ENCODE measurements at places on chromosomes 4 and X.

GRCh38 chrX:123964156-123964834, 2.8 kb downstream of the STAG2 start:
- no peak for DNase-seq

DNA sequence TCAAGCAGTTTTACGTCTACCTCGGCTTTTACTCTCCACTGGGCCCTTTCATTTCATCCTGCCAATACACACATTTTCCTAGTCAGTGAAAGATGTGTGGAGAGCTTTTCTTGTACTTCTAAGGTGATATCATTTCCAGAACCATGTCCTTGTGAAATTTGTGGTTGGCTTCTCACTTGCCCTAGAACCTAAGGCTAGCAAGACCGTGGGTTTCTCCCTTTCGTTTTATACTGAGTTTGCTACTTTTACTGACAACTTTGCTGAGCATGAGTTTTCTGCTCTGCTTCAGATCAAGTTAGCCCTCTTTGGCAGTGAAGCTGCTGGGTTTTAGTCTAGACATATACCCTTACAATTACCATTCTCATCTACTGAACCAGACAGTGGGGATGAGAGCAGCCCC, 95.7 kb upstream of the FRMPD4 start:
- DNase-seq = no peak

DNA sequence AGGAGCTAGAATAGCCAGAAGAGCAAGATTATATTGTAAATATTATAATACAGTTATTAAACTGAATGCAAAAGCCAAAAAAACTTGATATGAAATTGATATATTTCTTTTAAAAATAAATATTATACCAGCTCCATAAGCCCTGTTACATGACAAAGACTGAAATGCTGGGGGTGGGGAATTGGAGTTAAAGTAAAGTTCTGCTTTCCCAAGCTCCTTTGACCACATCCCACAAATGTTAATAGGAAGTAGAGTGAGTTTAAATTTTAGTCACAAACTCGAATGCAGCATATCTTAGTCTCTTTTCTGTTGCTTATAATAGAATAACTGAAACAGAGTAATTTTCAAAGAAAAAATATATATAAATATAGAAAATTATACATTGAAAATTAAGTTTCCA, 46.9 kb upstream of the NFKB1 start:
- no peak for DNase-seq

DNA sequence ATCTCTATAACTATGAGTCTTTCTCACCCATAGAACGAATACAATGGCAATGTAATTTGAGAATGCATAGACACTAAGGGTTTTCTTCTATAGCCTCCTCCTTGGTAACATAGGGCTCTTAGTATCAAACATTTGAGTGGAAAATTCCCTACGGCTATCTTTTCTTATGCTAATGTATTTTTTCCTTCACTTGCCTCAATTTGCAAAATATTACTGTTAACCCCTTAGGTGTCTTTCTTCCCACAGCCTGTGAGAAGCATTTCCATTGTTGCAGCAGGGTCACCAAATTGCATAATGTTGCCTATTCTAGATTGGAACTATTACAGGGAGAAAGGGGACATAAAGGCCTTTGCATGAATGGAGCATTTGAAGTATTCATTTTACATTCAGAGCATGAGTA, 140.5 kb upstream of the RAPGEF2 start:
- DNase-seq = no peak

- DNase-seq = no peak
These were observed 42.5 kb upstream of the C1GALT1C1 start for GRCh38 chrX:120672389-120672788.

DNA sequence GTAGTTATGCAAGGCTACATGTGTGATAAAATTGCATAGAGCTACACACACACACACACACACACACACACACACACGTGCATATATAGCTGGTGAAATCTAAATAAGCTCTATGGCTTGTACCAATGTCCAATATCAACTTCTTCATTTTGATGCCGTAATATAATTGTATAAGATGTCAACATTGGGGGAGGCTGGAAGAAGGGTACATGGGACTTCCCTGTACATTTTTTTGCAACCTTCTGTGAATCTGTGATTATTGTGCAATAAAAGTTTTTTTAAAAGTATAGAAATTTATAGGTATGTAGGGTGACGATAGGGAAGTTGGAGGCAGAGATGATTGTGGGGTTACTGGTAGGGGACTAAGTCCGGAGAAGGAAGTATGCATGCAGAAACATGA, 105.5 kb downstream of the HDAC8 start:
- DNase-seq = no peak

DNA sequence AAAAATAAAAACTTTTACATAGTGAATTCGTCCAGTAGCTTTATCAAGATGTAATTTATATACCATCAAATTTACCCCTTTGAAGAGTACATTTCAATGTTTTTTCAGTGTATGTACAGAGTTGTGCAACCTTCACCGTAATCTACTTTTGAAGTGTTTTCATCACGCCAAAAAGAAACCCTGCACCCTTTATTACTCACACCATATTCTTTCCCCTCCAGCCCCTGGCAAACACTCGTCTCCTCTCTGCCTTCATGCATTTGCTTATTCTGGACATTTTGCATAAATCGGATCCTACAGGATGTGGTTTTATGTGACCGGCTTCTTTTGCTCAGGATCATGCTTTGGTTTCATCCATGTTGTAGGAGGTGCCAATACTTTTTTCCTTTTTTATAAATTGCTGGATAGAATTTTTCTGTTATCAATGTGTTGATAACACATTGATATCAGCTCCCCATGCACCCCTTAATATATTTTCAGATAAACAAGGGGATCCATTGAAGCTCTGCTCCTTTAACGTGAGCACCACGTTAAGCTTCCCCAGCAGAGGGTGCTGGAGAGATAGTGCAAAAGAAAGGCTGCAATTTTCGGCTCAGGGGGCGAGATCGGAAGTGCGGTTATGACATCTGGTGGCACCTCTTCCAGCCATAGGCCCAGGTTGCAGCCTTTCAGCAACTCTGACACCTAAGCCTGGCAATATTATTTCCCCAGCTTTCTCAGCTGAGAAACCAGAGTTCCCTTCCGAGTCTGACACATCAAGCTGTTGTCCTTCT, 100.1 kb upstream of the VCX3B start:
- DNase-seq = no peak

DNA sequence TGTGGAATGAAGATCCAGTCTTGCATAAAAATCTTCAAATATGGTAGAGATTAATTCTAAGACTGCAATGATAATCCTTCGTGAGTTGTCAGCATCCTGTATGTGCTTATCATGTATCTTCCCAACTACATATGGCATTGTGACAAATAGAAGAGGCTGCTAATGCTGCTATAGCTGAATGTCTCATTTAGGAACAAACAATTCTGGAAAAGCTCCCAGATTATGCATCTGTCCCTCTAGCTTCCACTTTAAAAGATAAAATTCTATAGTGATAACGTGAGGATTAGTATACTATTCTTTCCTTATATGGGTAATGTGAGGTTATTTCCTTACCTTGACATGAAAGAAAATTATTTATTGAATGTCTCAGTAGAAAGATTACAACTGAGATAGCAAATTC, 930.9 kb downstream of the DMD start:
- DNase-seq = no peak

GRCh38 chr4:48906206-48907173, at the start of gene OCIAD2:
TSS of gene OCIAD2 (minus strand) at chr4:48906774. CDS start at chr4:48904549, 2,225 bp downstream.
- no peak for DNase-seq

- DNase-seq = no peak
These were observed 35.5 kb downstream of the EREG start for GRCh38 chr4:74400395-74400794.

DNA sequence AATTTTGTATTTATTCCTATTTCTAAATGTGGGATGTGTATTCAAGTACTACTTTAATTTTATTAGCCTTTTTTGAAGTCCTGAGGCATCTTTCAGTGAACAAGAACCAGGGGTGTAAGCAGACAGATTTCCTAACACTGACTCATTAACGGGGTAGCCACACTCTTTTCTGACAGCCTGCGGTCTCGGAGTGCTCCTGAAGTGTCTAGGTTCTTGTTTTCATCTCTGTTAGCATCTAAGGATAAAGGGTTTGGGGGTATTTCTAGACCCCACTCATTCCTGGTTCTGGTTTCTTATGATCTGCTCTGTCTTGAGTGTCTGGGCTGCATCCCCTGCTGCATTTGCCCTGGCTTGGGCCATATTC, 71.9 kb downstream of the GC start:
- no peak for DNase-seq

DNA sequence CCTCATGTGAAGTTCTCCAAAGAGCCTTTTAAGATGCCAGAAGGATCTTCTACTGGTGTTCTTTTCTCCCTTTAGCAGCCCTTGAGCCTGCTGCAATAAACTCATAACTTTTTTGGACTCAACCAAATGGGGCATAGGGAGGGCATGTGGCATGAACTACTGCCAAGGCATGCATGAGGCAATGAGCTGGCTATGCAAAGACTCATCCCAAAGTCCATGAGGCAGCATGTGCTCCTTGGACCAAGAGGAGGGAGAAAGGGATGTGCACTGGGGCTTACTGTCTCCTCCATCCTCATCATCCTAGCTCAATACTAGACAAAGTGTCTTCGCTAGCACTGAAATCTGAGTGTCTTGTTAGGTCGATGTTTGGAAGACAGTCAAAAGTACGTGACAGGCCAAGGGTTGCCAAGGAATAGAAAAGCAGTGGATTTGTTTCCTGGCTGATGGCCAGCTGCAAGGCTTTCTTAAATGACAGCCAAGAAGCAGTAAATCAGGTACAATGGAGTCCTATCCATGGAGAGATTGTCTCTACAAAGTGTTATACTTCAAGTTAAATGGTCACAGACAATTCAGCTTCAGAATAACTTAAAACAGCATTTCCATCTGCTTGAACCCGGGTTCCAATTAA, 44.5 kb upstream of the ATXN3L start:
- no peak for DNase-seq

DNA sequence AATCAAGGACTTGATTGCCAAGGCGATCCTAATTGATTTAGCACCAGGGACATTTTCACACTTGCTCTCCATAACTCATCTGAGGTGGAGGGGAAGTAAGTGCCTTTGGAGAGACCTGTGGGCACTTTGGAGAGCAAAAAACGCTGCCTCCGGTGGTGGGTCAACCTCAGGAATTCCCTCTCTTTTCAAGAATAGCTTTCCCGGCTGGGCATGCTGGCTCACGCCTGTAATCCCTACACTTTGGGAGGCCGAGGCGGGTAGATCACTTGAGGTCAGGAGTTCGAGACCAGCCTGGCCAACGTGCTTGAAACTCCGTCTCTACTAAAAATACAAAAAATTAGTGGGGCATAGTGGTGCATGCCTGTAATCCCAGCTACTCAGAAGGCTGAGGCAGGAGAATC, 49.2 kb downstream of the PRPS1 start:
- no peak for DNase-seq

- DNase-seq = no peak
These were observed 199.9 kb upstream of the ATP6AP2 start for GRCh38 chrX:40380655-40381488.

- no peak for DNase-seq
These were observed 16.0 kb downstream of the MAGEB10 start for GRCh38 chrX:27823812-27824211.

DNA sequence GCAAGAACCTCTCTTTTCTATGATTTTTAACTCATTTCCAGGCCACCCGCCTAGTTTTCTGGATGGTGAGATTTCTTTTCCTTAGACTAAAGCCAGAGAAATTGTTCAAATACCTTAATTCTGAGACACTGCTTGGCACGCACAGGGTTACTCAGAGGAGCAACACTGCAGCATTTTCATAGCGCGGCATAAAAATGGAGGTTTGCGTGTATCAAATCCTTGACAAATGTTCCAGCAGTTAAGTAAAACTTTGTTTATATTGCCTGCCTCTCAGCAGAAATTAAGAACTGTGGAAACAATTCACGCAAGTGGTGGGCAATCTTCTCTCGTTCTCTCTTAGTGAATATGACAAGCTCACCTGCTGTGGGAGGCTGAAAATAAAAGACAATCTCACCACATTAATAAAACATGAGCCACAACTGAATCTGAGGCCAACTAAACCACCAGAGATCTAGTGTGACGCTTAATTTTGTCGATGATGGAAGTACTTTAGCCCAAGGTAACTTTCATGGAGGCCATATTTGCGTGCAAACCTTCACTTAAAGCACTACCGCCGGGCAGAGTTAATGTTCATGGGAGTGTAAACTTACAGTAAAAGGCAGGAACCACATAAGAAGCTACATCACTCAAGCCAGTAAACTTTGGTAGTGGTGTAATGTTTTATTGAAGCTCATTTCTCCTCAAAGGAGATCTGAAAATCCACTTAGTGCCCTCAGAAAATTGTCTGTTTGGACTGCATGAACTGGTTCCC, 894.8 kb upstream of the EPHA5 start:
- no peak for DNase-seq

GRCh38 chr4:184413261-184414046, 60.9 kb downstream of the IRF2 start:
- no peak for DNase-seq

DNA sequence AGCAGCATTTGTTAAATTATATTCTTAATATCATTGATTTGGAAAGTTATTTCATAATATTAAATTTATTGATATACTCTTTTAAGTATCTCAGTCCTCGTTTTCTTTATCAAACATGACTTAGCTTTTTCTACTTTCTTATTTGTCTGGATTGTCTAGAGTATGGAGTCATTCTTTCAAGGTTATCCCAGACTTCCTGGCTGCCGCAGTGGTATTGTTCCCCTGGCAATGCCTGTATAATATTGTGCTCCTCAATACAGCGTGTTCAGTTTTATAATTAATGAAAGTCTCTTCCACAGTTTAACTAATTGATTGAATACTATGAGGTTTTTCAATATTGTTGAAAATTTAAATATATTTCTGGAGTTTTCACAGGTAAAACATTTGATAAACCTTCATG, 310.9 kb downstream of the ANKRD50 start:
- no peak for DNase-seq

GRCh38 chr4:137200322-137200721, 332.0 kb downstream of the PCDH18 start:
- no peak for DNase-seq

DNA sequence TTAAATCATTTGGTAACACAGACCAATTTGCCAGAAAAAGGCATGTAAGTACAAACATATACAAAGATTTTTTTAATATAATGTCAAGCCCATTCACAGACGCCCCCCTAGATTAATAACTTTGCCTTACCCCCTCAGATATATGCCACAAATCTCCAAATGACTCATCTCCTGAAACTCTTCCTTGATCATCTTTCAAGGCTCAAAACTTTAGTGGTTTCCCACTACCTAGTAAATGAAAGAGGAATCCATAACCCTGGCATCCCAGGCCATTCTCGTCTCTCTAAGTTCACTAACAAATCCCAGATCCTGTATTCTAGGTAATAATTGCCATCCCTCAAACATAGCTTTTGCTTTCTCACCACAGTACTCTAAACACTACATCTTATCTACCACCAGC, 61.9 kb downstream of the PRSS12 start:
- no peak for DNase-seq

- no peak for DNase-seq
These were observed 64.2 kb upstream of the S100G start for GRCh38 chrX:16585486-16586376.

DNA sequence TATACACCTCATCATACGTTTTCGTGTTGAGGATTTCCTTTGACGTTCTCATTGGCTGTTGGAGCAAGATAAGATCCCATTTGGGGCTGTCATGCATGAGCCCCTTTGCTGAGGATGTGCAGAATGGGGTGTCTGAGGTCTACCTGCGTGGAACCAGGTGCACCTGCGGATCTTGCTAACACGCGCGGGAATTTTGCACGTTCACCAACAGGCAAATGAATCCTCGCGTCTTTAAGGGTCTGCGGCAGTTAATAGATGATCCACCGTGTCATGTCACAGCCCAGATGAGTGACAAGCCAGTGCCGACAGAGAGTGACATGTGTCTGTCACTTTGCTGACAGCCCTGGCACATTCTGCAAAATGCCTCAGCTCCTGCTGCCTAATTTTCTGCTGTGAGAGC, 56.3 kb upstream of the SHOX start:
- no peak for DNase-seq

- DNase-seq = no peak
These were observed 66.3 kb downstream of the TAB3 start for GRCh38 chrX:30822764-30823163.

Measured in cortex of kidney (tissue), 1 donor.